ENCODE measurements at places on chromosomes 4 and X.
A peak's percentile ranks its signal among the peaks of the same experiment; 100 is the strongest.

GRCh38 chr4:107780665-107781064 lies 44.1 kb upstream of the SGMS2 start:
- no peak for DNase-seq

DNA sequence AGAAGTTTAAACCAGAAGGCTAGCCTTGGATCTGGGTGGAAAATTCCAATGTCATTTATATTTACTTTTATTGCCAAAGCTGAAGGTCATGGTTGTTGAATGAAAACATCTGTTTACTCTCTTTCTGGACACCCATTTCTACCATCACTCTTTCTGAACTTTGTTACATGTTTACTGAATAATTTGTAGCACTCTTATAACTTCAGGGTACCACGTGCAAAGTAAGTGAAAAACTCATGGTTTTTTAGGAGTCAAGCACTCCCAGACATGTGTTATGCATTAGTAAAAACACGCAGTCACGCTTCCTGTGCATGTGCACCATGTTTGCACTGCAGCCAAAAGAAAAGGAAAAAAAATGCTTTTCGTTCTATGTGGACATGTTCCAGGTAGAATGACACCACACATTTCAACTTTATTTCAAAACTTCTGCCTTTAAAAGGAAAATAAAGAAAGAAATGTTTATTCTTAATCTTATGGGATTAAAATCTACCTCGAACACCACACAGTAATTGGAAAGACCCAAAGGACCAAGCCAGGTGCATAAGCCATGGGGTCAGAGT lies 31.4 kb upstream of the ADH1C start:
- DNase-seq, result no peak

GRCh38 chr4:119244832-119245231 lies 32.3 kb downstream of the USP53 start:
- DNase-seq, result no peak

GRCh38 chrX:136268051-136269048 lies 17.1 kb upstream of the MAP7D3 start:
- no peak for DNase-seq

GRCh38 chr4:74480267-74480666 lies 35.3 kb downstream of the AREG start:
- DNase-seq, result no peak

GRCh38 chrX:40476958-40477357 lies 103.8 kb upstream of the ATP6AP2 start:
- DNase-seq, result no peak

DNA sequence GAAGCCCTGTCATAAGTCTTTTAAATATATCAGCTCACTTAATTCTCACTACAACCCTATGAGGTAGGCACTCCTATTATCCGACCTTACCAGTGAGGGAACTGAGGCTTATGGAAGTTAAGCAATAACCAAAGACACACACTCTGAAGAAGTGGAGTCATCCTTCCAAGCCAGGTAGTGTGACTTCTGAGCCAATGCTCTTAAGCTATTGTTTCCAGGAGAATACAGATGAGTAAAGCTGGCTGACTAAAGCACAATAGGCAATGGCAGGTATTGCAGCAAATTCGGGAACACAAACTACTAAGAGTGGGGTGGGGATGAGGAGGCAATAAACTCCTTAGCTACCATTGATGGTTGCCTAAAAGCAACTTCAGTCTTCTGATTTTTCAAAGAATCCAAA lies 81.8 kb upstream of the KIT start:
- no peak for DNase-seq

DNA sequence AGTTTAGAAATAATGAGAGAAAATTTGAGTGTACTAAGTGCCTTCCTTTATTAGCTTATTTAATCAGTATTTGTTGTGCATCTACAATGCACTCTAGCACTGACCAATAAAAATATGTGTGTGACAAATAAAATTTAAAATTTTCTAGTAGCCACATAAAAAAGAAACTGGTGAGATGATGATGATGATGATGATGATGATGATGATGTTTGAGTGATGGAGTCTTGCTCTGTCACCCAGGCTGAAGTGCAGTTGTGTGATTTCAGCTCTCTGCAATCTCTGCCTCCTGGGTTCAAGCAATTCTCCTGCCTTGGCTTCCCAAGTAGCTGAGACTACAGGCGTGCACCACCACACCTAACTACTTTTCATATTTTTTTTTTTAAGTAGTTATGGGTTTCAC lies 110.2 kb downstream of the RNF150 start:
- no peak for DNase-seq

DNA sequence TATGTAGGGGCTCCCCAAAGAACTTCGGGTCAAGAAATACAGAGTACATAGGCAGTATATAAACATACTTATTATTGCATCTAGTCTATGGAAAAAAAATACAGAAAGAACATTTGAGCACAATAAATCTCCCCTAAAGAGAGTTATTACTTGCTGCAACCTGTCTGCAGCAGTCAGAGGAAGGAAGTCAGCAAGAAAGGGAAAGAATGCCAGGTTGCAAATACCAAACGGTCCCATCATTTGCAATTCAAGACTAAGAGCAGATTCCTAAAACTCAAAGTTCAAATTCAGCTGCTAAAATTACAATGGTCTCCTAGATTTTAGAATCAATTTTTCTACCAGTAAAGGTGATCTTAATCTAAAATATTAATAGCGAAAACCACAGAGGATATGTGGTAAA lies 236.2 kb upstream of the NUDT6 start:
- no peak for DNase-seq

- no peak for DNase-seq
These were observed 307.9 kb upstream of the ZFP42 start for GRCh38 chr4:187687697-187688096.

DNA sequence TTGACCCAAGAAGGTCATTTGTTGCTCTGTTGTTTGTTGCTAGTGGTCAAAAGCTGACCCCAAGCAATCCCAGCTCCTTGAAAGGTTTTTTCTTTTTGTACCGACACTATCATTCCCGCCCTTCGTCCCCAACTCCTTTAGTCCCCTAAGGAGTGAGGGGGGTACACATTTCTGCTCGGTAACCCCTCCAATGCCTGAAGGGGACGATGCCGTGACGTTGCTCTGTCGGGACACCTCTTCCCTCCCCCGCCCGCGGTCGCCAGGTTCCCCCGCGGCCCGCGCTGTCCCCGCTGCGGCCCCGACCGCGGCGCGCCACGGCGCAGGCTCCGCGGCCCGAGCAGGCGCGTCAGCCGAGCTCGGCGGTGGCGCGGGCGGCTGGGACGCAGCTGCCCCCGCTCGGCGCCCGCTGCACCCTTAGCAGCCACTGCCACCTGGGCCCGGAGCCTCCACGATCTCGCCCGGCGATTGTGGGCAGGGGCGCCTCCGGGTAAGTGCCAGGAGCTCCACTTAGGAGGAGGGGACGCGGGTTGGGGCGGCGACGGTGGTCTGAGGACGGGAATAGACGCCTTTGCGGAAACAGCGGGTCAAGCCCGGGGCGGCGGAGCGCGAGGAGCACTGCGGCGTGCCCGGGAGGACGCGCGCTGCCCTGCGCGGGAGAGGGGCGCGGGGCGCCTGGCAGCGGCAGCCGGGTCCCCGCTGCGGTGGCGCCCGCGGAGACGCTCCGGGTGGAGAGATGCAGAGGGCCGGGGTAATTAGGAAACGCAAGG lies at the start of gene GLRB:
Gene GLRB, plus strand, starts transcription at position 340 of the 767 bp plus-strand sequence. CDS start 1,875 bp downstream, outside the sequence.
- DNase-seq, result no peak

GRCh38 chrX:119690921-119691716 lies 1.8 kb downstream of the SEPTIN6 start:
- no peak for DNase-seq

DNA sequence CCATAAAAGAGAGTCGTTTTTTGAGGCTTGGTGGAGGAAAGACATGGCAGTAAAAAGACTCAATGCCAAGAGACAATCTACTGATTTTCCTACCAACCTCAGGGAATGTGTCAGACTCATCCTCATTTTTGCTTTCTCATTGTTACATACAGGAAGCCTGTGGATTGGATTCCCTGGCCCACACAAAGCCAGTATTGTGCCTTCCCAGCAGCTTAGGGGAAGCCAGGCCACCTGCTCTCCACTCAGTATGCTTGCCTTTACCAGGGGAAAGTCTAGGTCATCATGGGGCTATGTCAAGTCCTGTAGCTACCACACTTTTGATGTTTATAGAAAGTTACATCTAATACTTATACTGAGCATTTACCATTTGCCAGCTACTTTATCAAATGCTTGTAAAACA lies 11.0 kb downstream of the BMX start:
- DNase-seq, result no peak

GRCh38 chr4:87026800-87027495 lies 92.1 kb downstream of the AFF1 start:
- DNase-seq, result no peak

DNA sequence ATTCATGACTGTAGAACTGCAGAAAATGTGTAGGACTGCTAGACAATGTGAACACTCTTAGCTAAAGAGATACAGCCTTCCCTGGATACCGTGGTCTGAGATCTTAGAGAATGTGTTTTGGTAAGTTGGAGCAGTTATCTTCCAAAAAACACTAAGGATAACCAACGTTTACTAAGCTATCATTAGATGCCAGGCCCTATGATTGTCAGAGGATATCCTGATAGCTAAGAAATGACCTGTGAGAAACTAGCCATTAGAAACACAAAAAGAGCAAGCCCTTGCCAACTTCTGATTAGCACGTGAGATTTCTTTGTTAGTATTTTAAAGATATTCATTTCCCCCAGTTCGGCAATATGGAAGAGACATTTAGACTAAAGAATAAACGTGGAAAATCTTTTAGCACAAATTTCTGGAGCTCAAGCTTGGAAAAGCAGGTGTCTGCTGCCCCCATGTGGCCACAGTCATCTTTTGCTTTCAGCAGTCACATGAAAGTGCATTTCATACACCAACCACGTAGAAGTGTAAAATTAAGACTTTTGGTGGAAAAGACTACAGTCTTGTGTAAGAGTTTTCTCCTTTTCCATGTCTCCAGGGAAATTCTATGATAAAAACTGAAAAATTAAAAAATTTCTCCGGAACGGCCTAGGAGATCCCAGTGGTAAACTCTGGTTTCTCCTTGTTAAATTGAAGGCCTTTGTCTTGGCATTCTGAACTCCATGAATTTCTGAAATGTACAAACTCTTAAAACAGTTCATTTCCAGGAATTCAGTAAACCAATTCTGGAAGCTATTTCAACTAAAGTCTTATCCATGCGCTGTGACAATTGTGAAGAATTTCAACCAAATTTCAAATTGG lies 136.4 kb downstream of the ZNF674 start:
- no peak for DNase-seq

DNA sequence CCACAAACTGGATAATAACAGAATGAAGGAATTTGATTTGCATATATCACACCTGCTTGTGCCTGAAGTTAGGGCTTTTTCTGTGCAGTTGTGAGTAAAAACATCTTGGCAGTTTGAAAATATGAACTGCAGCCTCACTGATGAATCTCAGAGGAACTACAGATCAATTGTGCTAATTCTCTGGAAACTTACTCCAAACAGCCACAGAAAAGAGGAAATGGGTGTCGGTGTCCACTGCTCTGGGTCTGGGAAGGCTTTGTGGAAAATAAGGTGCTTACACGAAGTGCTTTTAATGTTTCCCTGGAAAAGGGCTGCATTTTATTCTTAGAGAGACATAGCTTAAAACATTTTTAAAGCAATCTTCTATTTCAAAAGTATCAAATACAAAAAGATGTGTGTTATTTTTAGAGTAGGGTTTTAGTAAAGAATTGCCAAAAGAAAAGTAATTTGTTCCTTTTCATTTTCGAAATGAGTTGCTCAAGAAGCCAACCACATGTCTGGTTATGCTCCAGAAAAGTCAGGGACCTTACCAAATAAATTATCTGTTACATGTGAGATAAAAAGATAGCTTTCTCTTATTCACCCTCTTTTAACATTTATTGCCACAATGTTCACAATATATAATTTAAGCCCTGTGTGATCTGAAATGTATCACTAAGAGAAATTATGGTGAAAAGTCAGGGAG lies 240.1 kb downstream of the FRAS1 start:
- no peak for DNase-seq

- DNase-seq, result no peak
These were observed 55.3 kb downstream of the PALLD start for GRCh38 chr4:168551945-168552695.

- no peak for DNase-seq
These were observed 77.7 kb upstream of the DHX15 start for GRCh38 chr4:24662056-24662455.

DNA sequence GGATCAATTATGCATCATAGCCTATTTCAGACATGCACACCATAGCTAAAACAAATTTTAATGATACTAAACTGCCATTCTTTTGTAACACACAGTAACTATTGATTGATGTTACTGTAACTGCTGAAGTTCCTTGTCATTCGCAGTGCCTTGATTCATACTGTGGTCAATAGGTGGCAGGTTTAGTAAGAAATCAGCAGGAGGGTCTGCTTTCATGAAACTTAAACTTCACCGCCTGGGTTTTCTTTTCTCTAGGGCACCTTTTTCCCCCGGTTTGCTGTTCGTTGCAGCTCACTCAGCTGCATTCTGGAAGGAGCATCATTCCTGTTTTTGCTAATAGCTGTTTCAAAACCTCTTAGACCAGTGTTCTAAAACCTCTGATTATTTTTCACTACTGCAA lies 88.1 kb downstream of the RPA4 start:
- DNase-seq, result no peak

DNA sequence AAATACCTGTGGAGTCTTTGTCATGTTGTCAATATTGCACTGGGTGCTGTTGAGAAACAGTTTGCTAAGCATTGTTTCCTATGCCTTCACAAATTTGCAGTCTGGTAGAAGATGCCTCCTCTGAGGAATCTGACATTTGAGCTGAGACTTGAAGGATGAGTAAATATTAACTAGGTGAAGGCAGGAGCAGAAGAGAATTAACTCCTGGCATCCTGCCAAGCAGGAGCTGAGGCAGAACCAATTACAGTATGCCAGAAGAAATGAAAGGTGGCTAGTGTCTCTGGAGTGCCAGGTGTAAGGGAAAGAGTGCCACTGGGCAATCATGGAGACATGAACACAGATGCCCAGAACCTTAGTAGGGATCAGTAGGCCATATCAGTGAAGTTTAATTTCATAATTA lies 1778.2 kb upstream of the PCDH10 start:
- no peak for DNase-seq

DNA sequence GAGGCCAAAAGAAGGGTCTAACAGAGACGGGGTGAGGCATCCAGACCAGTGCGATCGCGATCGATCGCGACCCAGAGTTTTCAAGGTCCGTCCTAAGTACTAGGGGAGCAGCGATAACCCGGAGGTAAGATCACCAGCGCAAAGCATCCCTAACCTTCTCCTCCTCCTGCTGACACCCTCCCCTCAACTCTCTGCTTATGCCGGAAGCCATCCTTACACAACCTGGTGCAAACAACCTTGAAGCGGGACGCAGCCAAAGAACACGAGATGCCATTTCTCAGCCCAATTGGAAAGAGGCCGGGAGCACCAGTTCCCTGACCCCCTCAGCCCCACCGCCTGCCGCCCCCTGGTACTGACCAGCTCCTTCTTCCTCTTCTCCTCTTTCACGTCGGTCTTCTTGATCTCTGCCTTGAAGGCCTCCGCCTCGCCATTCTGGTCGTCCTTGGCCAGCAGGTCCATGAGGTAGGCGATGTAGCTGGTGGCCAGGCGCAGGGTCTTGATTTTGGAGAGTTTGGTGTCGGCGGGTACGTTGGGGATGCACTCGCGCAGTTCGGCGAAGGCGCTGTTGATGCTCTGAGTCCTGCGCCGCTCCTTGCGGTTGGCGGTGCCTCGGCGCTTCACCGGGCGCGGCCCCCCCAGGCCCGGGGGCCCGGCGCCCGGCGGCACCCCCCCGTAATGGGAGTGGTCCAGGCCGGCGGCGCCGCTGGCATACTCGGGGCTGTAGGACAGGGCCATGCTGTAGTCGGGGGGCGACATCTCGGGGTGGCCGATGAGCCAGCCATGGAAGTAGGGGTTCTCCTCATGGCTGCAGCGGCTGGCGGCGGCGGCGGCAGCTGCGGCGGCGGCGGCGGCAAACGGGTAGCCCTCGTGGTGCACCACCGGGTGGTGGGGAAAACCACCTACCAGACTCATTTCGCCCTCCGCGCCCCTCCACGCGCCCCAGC lies 1.4 kb downstream of the HAND2 start:
- DNase-seq, result peak; percentile 71

Data from Right ventricle myocardium inferior (tissue), 1 donor.